Airway epithelial cell (primary cell): ENCODE measurements at places on chromosomes 16 and 17. TPM values are rescaled to one million over a fixed set of nuclear protein-coding genes. Genes with fewer than 3 reads are reported as not detected.

KRT9 gene
- total RNA-seq, result 0.78 and 1.0 TPM in 2 replicates

CRYBA1 gene
- not detected in 2 replicates for total RNA-seq

CACNG1 gene
- total RNA-seq, result not detected in 2 replicates

SLC6A4 gene
- 0.14 and 0.46 TPM in 2 replicates for total RNA-seq

TBX2 gene
- 0.88 and 1.4 TPM in 2 replicates for total RNA-seq

PLCD3 gene
- total RNA-seq, result 83.4 and 121 TPM in 2 replicates

PDILT gene
- total RNA-seq, result not detected in 2 replicates

GAS2L2 gene
- 0.14 TPM in 1 of 2 replicates, not detected in the other for total RNA-seq

FAM83G gene
- 48.5 and 61.9 TPM in 2 replicates for total RNA-seq

TBC1D3H gene
- total RNA-seq, result not detected in 2 replicates

SLC35G6 gene
- not detected in 2 replicates for total RNA-seq

KRTAP4-4 gene
- total RNA-seq, result not detected in 2 replicates

RASD1 gene
- total RNA-seq, result 0.42 and 0.85 TPM in 2 replicates

PCGF2 gene
- total RNA-seq, result 4.5 and 6.3 TPM in 2 replicates

GGT6 gene
- total RNA-seq, result 10.9 and 29.8 TPM in 2 replicates

KRT32 gene
- total RNA-seq, result 0.21 TPM in 1 of 2 replicates, not detected in the other

FOXC2 gene
- 0.19 and 2.0 TPM in 2 replicates for total RNA-seq

CTF1 gene
- total RNA-seq, result 1.6 and 2.5 TPM in 2 replicates

TMEM238L gene
- not detected in 2 replicates for total RNA-seq

CLEC10A gene
- total RNA-seq, result not detected in 2 replicates

TMC8 gene
- 0.46 and 0.85 TPM in 2 replicates for total RNA-seq
